ENCODE measurements at places on chromosomes 4 and X. TPM values are rescaled to one million over a fixed set of nuclear protein-coding genes. Genes with fewer than 3 reads are reported as not detected.

The FAM47A gene
- not detected for total RNA-seq

- no peaks in the 10 kb centered on the region for H3K4me1 ChIP-seq
- no peak overlapping the region for H3K4me3 ChIP-seq
- no peaks in the 10 kb centered on the region for H3K27me3 ChIP-seq
- no peak overlapping the region for H3K27ac ChIP-seq
- DNase-seq = no peak
Observed at GRCh38 chr4:72525938-72526337, 43.1 kb downstream of the ADAMTS3 start.

- DNase-seq = no peak
- no peaks in the 10 kb centered on the region for H3K36me3 ChIP-seq
- no peaks in the 10 kb centered on the region for H3K27me3 ChIP-seq
- no peak overlapping the region for H3K27ac ChIP-seq
Observed at GRCh38 chr4:85701861-85702321, 226.9 kb downstream of the ARHGAP24 start.

The ZNF81 gene
- total RNA-seq = 2.8 TPM

GRCh38 chrX:56107320-56107719, 124.8 kb upstream of the KLF8 start:
- no peak overlapping the region for H3K4me3 ChIP-seq
- no peaks in the 10 kb centered on the region for H3K36me3 ChIP-seq

GRCh38 chrX:148500423-148501385, at the start of gene AFF2:
AFF2 (plus strand) TSS chrX:148500617; CDS start chrX:148501098, 481 bp downstream.
- H3K27ac ChIP-seq = no peak within 1 kb of the TSS
- peak within 1 kb of the TSS; percentile 63 for H3K4me3 ChIP-seq
- H3K36me3 ChIP-seq = no peaks in the 10 kb centered on the region
- no peaks in the 10 kb centered on the region for H3K27me3 ChIP-seq

The AMBN gene
- not detected for total RNA-seq

The SMIM31 gene
- total RNA-seq = not detected

DNA sequence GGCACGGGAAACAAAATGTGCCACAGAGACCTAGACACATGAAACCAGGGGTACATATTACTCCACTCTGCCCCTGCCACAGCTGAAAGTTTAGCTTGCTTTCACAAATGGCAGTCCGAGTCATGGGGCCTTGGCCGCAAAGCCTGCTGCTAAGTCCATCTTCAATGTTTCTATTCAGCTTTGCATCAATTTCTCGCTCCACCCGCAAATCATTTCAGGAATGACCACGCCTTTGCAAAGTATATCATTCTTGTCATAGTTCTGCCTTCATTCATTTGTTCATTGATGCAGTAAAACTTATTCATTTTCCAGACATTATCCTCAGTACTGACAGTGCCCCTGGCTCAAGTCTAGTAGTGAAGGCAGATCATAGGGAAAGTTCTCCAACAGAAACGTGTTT, 9.5 kb downstream of the PLAC8 start:
- no peaks in the 10 kb centered on the region for H3K36me3 ChIP-seq
- H3K27me3 ChIP-seq = no peaks in the 10 kb centered on the region
- no peak overlapping the region for H3K4me3 ChIP-seq
- no peaks in the 10 kb centered on the region for H3K4me1 ChIP-seq
- no peak overlapping the region for H3K27ac ChIP-seq

GRCh38 chr4:154854362-154854761, 73.3 kb downstream of the RBM46 start:
- H3K27ac ChIP-seq = no peak overlapping the region
- H3K27me3 ChIP-seq = no peaks in the 10 kb centered on the region
- H3K36me3 ChIP-seq = no peaks in the 10 kb centered on the region

- DNase-seq = no peak
- H3K27me3 ChIP-seq = no peaks in the 10 kb centered on the region
- H3K4me3 ChIP-seq = no peak overlapping the region
- no peaks in the 10 kb centered on the region for H3K4me1 ChIP-seq
Observed at GRCh38 chr4:8709729-8710360, 117.3 kb downstream of the CPZ start.
